Karpas-422 (cell line): ENCODE measurements at places on chromosomes 13 and 19. TPM values are rescaled to one million over a fixed set of nuclear protein-coding genes. Genes with fewer than 3 reads are reported as not detected.

- no peak for DNase-seq
- no peaks in the 10 kb centered on the region for H3K27me3 ChIP-seq
- H3K27ac ChIP-seq: no peak overlapping the region
- no peaks in the 10 kb centered on the region for H3K4me1 ChIP-seq
These were observed 2584.1 kb upstream of the PCDH20 start for GRCh38 chr13:63999614-64000305.

DNA sequence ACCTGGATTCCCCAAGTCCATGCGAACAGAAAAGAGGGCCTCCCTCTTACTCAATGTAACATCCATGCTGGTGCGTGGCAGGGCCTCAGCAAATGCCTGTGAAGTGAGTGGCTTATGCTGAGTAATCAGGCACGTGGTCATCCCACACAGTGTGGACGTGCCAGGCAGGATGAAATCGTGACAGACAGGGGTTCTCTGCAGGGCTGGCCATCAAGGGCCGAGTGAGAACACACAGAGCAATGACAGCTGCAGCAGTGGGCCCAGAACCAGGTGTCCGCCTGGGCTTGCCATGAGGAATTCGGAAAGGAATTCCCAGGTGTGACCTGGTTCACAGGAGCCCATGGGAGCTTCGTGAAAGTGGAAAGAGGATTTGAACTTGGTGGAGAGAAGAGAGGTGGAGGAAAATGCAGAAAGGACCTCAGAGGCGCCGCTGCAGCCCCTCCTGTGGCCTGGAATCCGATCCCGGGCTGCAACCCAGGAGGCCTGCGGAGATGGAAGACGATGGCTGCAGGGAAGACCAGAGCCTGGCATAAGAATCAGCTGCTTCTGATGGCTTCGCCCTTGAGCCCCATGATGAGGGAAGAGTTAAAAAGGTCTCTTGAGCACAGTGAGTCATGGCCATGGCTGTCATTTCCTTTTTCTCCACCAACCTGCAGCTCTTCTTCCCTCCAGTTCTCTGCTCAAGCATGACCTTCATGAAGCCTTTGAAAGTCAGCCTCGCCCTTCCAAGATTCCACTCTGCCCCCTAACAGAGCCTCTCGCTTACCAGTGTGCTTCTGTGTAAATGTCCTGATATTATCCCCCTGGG lies 34.6 kb upstream of the SOX1 start:
- H3K27ac ChIP-seq: no peak overlapping the region
- no peak for DNase-seq
- no peaks in the 10 kb centered on the region for H3K27me3 ChIP-seq
- H3K4me1 ChIP-seq: no peaks in the 10 kb centered on the region

DNA sequence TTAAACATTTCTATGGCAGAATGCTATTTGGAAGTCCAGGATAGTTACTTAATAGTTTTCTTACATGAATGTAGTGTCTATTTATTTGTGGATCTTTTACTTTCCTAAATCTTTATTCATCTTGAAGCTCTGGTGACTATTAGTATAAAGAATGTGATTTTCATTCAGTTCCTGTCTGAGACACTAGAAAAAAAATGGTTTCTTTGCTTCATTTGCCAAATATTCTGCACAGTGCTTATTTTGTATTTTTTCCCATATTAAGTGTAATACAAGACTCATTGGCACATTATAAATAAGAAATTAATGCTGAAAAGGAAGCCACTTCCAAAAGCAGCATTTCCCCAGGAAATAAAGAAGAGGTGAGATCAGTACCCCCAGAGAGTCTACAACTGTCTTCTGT lies 109.8 kb downstream of the POSTN start:
- no peak overlapping the region for H3K4me3 ChIP-seq
- no peaks in the 10 kb centered on the region for H3K36me3 ChIP-seq
- no peak for DNase-seq
- H3K4me1 ChIP-seq: no peaks in the 10 kb centered on the region

GRCh38 chr19:789701-790060 lies 7.6 kb upstream of the PTBP1 start:
- H3K27ac ChIP-seq: no peak overlapping the region
- H3K4me3 ChIP-seq: no peak overlapping the region
- DNase-seq: no peak
- H3K27me3 ChIP-seq: no peaks in the 10 kb centered on the region
- no peaks in the 10 kb centered on the region for H3K36me3 ChIP-seq
- no peaks in the 10 kb centered on the region for H3K4me1 ChIP-seq

DNA sequence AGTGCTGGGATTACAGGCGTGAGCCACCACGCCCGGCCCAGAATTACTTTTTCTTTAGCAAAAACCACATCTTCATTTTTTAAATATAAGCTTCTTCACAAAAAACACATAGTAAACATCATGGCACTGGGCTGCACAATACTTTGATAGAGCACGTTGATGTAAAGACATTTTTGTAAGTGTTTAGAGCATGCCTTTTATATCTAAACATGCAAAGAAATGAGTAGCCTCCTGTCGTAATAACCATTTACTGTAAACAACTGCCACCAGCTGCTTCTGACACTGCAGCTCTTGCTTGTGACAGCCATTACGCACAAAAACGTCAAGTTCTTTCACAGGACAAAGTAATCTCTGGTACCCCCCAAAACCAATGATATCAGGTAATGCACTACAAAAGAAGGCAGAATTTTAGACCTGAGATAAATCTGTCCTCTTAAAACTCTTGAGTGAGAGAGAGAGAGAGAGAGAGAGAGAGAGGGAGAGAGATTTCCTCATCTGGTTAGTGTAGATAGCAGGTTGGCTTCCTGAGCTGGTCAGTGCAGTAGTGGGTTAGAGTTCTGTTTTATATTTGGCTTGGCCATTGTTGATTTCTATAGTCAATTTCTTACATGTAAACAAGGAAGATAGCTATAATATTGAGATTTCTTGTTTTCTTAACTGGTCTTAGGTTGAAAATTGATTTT lies 6.7 kb upstream of the ZNF548 start:
- H3K4me1 ChIP-seq: no peaks in the 10 kb centered on the region
- H3K27ac ChIP-seq: no peak overlapping the region
- H3K27me3 ChIP-seq: no peaks in the 10 kb centered on the region
- H3K36me3 ChIP-seq: peaks cover 11% of the 10 kb centered on the region

DNA sequence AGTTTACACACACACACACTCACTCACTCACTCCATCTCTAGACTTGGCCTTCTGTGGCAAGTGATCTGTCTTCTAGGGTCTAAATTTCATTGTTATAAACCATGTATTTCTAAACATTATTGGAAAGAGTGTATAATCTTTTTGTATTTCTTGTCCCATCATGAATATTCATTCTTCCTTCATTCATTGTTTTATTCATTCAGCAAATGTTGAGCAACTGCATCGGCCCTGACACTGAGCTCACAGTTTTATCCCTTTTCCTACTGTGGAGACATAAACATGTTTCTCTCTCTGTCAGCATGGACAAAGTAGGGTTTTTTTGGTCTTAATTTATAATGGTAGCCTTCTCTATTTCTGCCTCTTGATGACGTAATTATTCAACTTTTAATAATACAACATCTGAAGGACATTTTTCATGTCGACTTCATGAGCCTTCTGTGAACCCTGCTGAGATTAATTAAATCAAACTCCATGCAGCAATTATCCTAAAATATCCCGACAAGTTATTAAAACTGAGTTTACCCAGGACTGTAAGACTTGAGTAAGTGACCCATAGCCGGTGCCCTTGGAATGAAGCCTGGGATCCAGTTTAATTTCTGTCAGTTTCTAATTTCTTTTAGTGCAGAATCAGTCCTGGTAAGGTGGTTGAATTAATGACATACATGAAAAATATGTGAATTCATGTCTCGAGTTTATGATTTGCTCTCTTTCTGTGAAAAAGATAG lies 7.3 kb downstream of the SPATA13 start:
- H3K27ac ChIP-seq: no peak overlapping the region
- H3K4me3 ChIP-seq: no peak overlapping the region
- no peaks in the 10 kb centered on the region for H3K27me3 ChIP-seq
- no peaks in the 10 kb centered on the region for H3K4me1 ChIP-seq

- H3K36me3 ChIP-seq: no peaks in the 10 kb centered on the region
- no peak overlapping the region for H3K27ac ChIP-seq
- no peak for DNase-seq
- H3K4me1 ChIP-seq: no peaks in the 10 kb centered on the region
- no peak overlapping the region for H3K4me3 ChIP-seq
- H3K27me3 ChIP-seq: no peaks in the 10 kb centered on the region
These were observed 66.9 kb upstream of the CLDN10 start for GRCh38 chr13:95485518-95486144.

DNA sequence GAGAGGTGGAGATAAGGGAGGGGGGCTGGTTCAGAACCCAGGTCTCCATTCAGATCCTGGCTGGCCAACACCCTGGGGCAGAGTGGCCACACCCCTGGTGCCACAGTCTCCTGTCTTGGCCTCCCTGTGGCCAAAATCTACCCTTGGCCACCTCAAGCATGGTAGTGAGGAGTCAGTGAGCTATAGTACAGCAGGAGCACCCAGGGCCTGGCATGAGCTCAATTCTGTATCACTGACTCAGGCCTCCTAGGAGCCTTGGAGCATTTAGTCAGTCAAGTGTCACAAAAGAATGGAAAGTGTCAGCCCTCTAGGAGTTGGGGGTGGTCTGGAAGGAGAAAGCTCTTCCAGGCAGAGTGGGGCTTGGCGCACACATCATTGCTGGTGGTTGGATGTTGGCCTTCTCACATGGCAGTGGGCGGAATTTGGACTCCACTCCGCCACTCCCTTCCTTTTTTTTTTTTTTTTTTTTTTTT lies 6.6 kb upstream of the CD79A start:
- no peak for DNase-seq
- H3K36me3 ChIP-seq: peaks cover 38% of the 10 kb centered on the region
- H3K27ac ChIP-seq: no peak overlapping the region
- peaks cover 11% of the 10 kb centered on the region for H3K4me1 ChIP-seq

DNA sequence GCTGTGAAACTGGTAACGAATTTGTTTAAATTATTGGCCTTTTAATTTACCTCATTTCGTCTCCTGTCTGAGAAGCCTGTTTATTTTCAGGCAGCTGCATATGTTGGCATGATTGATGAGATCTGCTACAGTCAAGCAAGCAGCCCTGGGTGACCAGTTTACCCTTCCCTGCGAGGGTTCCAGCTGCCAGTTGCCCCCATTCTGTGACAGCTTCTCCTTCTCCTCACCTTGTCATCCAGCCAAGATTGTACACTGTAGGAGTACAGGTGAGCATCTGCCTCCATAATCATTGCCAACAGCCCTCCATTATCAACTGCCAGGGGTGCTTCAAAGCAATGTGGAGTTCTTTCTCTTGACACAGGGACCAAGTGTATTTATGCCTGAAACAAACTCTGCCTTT lies 1979.9 kb upstream of the PRR20A start:
- DNase-seq: no peak
- no peaks in the 10 kb centered on the region for H3K27me3 ChIP-seq

GRCh38 chr13:95644601-95645052 lies at the start of gene DZIP1:
Gene DZIP1, minus strand, starts transcription at chr13:95644706. Its CDS starts 2,677 bp downstream, at chr13:95642029.
- no peak within 1 kb of the TSS for H3K4me3 ChIP-seq
- H3K36me3 ChIP-seq: no peaks in the 10 kb centered on the region
- H3K4me1 ChIP-seq: no peaks in the 10 kb centered on the region
- no peaks in the 10 kb centered on the region for H3K27me3 ChIP-seq

- H3K36me3 ChIP-seq: no peaks in the 10 kb centered on the region
- DNase-seq: no peak
- no peak within 1 kb of the TSS for H3K4me3 ChIP-seq
- H3K27ac ChIP-seq: no peak within 1 kb of the TSS
These were observed at the start of gene ARHGEF7 for GRCh38 chr13:111115061-111115964. Gene ARHGEF7, plus strand, starts transcription at chr13:111115310. Its CDS starts 217 bp downstream, at chr13:111115527.

DNA sequence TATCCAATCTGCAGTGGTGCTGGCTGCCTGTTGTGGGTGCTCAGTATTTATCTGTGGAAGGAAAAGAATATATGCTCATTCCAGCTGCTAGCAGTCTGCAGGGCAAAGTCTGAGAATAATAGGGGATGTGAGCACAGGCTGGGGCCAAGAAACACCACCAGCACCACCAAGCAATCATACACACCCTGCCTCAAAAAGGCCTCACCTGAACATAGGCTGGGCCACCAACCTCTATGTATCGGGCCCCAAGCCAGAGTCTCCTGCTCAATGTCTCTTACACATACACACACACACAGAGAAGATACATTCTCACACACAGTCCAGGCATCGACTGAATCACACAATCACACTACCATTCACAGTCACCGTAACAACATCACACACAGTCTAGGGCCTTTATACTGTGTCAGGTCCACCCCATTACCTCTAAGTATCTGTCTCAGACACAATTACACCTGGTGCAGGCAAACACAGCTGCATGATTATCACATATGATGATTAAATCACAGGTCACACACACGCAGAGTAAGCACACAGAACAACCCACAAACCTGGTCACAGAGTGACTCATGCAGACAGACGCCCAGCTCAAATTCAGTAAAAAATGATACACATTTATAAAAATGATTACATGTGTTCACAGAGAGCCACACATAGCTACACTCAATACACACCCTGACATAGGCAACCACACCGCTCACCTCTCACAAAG lies 1.3 kb upstream of the ZSCAN22 start:
- H3K4me1 ChIP-seq: peaks cover 25% of the 10 kb centered on the region
- H3K4me3 ChIP-seq: peak overlapping the region; percentile 82
- no peaks in the 10 kb centered on the region for H3K36me3 ChIP-seq
- no peaks in the 10 kb centered on the region for H3K27me3 ChIP-seq

GRCh38 chr13:59547950-59548349 lies 615.8 kb downstream of the DIAPH3 start:
- no peak for DNase-seq
- H3K4me1 ChIP-seq: no peaks in the 10 kb centered on the region
- H3K27ac ChIP-seq: no peak overlapping the region
- no peak overlapping the region for H3K4me3 ChIP-seq

DNA sequence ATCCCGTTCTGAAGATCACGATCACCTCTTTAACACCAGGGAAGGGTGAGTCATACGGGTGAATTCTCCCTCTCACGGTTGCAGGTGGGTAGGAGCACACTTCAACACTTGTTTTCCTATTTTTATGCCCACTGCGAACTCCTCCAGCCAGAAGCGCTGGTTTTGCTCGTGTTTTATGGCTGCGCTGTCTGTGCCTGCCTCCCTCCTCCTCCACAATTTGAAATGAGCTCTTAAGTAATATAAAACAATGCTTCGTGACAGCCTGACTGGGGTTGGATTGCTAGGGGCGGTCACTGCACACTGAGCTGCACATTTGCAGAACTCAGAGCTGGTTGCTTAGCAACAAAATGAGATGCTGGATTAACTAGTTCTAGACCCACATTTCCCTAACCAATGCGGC lies 12.9 kb downstream of the CCDC70 start:
- H3K27me3 ChIP-seq: no peaks in the 10 kb centered on the region
- no peak overlapping the region for H3K27ac ChIP-seq
- peak overlapping the region; percentile 39; the same call in 1 of the 2 replicates for H3K4me3 ChIP-seq
- H3K36me3 ChIP-seq: no peaks in the 10 kb centered on the region
- peaks cover 68% of the 10 kb centered on the region for H3K4me1 ChIP-seq

The TGDS gene
- 15.5 and 26.2 TPM in 2 replicates for total RNA-seq

The ZNF681 gene
- 7.4 and 8.1 TPM in 2 replicates for total RNA-seq

The OLFM2 gene
- not detected in 2 replicates for total RNA-seq

The NCCRP1 gene
- not detected in 2 replicates for total RNA-seq

The ZNF554 gene
- 2.6 and 4.0 TPM in 2 replicates for total RNA-seq

The FAM216B gene
- not detected in 2 replicates for total RNA-seq

The ZNF439 gene
- 16.5 and 19.4 TPM in 2 replicates for total RNA-seq

The ARMC6 gene
- 25.1 and 43.6 TPM in 2 replicates for total RNA-seq
